ENCODE measurements at places on chromosomes 7 and 10.

- no peak for DNase-seq
Observed at GRCh38 chr7:80294346-80294745, 159.7 kb downstream of the GNAI1 start.

GRCh38 chr7:155223503-155223902 is 74.2 kb upstream of the INSIG1 start:
- DNase-seq = no peak

DNA sequence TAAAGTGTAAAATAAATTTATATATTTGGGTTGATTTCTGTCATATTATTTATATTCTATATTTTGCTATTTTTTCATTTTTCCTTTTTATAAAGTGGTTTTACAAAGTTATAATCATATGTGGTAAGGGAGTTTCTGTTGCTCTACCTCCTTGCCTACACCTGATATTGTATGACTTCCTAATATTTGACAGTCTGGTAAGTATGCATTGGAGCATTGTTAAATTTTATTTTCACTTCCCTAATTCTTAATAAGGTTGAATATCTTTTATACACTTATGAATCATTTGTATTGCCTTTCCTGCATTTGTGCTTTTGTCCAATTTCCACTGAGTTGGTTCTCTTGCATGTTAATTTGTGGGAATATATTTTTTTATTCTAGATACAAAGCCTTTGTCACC is 492.4 kb downstream of the GRID1 start:
- no peak for DNase-seq

- no peak for DNase-seq
Observed at GRCh38 chr10:97180363-97180755, 5.4 kb downstream of the SLIT1 start.

DNA sequence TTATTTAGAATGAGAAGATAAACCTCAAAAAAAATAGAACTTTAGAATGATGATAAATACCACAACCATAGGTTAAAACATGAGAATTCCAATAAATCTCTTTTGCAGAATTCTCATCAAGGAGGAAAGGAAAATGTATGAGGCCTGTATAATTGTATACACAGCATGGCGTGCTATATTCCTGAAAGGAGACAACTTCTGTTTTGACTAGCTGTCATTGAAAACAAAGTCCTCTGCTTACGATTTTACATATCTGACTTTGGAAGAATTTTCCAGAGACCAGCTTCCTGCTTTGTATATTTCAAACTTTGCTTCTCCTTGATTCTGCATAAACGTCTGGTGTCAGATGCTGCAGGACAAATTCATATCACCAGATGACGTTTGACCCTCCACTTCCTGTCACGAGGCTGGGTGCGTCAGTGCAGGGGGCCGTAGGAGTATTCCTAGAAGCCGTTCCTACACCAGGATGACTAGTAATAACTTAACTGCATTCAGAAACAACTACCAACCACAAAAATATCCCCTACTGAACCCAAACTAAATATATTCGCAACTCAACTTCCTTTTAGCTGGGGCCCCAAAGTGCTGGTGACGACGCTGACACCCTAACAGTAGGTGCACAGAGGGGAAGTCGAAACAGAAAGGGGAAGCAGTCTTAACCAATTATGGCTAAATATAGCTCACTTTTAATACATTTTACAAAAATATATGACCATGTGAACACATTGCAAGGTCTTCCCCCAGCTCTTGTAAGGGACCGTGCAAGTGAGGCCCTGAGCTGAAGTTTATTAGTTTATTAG is 178.6 kb upstream of the INHBA start:
- no peak for DNase-seq

GRCh38 chr7:22821702-22822485 is 755 bp downstream of the TOMM7 start:
- no peak for DNase-seq

DNA sequence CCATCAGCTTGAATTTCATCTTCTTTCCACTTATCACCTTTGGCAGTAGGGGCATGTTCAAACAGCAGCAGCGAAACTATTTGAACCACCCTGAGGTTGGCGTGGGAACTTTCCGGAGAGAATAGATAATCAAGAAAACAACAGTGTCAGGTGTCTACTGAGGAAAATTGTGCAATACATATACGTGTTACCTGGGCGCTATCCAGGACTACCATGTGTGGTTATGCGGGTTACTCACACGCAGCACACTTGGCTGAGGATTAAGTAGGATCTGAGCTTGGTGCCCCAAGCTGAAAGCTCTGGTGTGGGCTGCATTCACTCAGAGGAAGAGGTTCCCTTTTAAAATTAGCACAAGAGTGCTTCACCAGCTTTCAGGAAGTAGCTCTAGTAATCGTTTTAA is 8.8 kb upstream of the ABI1 start:
- no peak for DNase-seq

GRCh38 chr7:56250135-56250534 is 133.9 kb upstream of the NUPR2 start:
- no peak for DNase-seq

- no peak for DNase-seq
Observed at GRCh38 chr7:123346766-123347165, 147.0 kb upstream of the SLC13A1 start.

DNA sequence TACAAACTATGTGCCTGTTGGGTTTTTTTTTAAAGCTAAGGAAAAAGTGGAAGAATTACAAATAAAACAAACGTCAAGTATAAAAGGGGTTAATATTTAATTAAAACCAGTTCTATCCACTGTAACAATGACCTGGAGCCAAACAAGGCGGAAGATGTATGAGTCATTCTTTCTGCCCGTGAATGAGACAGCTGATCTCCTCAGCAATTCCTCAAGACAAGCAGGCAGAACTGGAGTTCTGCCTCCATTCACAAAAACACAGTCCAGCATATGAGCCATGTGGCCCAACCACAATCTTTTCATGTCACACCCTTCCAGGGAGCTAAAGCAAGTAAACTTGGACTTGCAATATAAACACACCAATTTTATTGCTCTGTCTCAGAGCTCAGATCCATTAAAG is 8.4 kb downstream of the ETV1 start:
- no peak for DNase-seq

GRCh38 chr7:41808541-41808940 is 105.7 kb upstream of the INHBA start:
- DNase-seq = no peak

DNA sequence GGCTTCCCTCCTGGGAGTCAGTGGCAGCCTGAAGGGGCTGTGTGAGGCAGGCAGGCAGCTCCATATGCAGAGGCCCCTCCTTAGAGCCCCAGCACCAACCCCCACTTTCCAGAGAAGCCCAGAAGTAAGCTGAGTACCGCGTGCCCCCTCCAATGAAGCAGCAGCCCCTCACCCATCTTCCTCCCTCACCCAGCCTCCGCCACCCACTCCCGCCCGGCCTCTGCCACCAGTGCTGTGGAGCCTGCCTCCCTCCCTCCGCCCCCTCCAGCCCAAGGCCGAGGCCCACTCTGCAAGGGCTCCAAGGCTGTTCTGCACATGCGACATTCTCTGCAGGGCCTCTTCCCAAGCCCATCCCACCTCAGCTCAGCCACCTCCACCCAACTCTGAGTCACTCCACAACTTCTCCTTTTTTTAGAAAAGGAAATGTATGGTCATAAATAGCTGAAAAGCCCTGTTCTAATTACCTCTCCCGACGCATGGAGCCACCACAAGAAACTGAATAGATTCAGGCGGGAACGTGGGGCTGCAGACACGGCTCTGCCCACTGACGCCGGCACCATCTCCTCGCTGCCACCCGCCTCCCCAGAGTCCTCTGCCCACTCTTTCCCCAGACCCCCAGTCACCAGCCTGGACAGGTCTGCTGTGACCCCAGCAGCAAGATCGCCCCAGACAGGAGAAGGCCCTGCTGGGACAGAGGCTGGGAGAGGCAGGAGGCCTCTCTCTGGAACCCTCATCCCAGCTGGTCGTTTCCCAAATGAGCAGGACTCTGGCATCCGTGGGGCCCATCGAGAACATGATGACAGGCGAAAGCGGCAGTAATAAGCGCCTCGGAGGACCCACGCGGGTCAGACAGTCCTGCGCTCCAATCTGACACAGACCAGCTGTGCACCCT is 213.9 kb downstream of the MAD1L1 start:
- no peak for DNase-seq

Measured in D341Med (cell line).